HuH-7.5 (cell line): ENCODE measurements at places on chromosomes 13 and 19.

DNA sequence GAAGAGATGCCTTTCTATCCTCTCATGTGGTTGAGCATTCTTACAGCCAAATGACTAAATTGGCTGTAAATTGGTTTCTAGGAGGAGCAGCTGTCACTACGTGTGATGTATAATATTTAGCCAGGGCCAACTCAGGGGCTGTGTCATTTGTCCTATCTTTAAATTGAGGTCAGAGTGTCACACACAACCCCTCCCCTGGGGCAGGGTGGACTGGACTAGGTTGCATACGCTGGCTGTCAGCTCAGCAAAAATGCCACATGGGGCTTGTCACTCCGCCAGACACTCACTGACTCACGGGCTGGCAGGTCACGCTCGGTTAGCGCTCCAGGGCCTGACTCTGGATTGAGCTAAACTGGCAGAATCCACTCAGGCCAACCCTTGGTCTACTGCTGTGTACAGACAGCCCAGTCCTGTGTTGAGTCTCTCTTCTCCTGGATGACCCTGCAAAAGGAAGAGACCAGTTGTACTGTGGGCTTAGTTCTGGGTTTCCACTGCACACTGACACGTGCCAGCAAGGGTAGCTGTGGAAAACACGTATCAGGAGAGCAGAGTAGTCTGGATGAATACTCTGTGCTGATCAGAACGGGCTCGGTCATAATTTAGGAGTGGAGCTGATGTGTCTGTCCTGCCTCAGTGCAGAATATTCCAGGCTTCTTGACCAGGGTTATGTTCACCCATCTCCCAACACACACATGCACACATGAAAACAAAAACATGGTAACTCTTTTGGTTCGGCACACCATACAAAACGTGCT lies 29.1 kb downstream of the SHISA2 start:
- DNase-seq, result no peak

DNA sequence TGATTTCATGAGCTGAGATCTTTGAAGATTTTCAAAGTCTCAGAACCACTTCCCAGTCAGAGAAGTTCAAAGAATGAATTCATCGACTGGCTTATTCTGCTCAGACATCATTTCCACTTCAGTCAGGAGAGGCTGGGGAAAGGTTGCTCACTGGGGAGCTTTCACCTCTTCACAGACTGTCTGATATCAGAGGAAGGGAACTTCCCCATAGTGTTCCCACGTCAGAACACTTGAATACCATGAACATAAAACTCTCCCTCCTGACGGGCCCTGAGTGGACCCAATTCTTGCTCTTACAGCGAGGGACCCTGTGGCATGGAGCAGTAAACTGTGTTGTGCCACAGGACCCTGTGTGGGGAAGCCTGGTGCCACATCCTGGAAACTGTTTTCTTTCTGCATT lies 492.6 kb downstream of the COG6 start:
- no peak for DNase-seq

- DNase-seq, result no peak
These were observed 1.3 kb downstream of the CHERP start for GRCh38 chr19:16540948-16541347.

- no peak for DNase-seq
These were observed 37.0 kb upstream of the FLT1 start for GRCh38 chr13:28531845-28532387.

DNA sequence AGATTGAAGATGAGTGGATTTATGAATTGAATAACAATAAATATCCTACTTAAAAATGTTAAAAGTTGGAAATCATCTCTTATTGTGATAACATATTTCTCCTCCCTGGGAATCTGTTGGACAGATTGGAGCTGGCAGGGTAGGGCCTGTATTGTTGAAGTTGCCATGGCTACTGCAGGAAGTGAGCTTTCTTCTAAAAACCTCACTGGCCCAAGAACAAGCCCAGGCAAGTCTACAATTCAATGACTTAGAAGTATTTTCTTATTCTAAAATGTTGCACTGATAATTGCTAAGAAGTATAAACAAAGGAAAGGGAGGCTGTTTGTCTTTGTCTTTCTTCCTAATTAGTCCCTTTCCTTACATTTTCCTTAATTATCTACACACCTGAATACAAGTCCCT lies 112.1 kb downstream of the DLEU7 start:
- DNase-seq, result no peak

- DNase-seq, result no peak
These were observed 3.7 kb downstream of the MBD3L1 start for GRCh38 chr19:8835877-8836276.

GRCh38 chr13:34076319-34076718 lies 258.4 kb downstream of the RFC3 start:
- no peak for DNase-seq

DNA sequence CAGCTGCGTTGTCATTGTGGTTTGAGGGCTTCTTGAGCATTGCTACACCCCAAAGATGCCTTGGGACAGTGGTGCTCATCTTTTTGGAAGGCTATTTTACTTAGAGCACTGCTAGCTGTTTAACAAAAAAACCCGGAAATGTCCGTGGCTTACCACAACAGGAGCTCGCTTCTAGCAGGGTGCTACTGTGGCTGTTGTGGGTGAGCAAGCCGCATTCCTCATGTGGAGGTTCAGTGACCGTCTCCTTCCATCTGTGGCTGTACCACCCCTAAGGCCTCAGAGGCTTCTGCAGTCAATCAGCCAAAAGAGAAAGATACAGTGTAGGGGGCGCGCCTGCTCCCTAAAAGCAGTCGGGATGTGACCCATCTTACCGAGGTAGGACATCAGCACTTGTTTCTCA lies 1004.2 kb downstream of the UQCRFS1 start:
- DNase-seq, result no peak

DNA sequence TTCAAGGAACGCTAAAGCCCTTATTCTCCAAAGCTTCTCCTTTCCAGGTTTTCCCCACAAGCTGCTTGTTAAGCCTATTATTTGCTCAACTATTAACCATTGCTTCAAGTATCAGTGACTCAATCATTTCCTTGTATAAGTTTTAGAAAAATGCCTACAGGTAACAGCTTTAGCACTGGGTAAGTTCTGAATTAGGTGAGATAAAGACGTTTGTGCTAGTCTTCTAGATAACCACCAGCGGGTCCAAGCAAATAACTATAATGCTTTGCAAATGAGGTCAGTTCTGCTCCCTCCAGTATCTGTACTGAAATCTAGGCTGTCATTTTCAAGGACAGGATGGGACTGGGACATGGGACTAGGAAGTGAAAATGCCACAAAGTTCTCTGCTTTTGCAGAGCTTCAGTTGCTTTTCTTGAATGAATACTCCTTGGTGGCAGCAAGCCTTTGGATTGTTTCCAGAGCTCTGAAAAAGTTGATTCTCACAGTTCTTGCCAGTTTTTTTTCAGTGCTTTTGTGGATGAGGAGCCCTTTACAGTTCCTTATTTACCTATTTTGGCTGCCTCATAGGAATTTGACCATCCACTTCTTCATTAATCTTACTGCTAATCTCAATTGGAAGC lies 1487.7 kb downstream of the EFNB2 start:
- DNase-seq, result no peak

DNA sequence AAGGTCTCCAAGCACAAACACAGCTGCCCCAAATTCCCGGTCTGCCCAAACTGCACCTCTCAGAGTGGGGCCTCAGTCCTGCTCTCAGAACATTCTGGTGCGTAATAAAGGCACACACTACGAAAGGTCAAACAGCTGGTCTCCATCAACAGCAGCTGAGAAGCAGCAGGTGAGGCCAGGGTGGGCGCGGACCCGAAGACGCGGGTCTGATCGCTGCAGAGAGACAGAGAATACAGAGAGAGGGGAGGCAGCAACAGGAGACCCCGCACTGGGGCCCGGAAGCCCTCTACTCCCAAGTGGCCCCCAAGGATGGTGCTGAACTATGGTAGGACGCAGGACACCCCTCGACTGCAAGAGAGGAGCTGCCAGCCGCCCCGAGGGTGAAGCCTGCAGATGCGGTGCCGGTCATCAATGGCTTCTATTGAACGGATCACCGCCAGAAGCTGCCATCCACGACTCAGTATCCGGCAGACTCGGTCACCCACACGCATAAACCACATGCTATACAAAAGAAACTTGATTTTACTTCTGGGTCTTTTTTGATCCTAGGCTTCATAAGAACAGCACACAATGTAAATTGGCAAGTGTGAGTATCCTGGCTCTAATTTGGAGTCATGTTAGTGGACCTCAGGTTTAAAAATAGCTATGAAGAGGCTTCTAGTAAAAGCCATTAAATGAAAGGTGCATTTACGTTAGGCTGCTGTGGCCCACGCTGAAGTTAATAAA lies 33.4 kb downstream of the STK24 start:
- no peak for DNase-seq

DNA sequence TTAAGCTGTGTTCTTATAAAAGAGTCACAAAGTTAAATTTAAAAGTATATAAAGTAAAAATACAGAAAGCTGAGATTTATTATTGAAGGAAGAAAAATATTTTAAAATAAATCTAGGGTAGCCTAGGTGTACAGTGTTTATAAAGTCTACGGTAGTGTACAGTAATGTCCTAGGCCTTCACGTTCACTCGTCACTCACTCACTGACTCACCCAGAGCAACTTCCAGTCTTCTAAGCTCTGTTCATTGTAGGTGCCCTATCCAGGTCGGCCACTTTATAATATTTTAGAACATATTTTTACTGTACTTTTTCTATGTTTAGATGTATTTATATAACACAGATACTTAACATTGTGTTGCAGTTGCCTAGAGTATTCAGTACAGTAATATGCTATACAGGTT lies 47.4 kb downstream of the NDFIP2 start:
- DNase-seq, result no peak

GRCh38 chr19:18684642-18684993 lies 1.1 kb downstream of the CRTC1 start:
- no peak for DNase-seq
